Kidney (tissue), 22 donors: ENCODE measurements at places on chromosomes 1 and 21.

DNA sequence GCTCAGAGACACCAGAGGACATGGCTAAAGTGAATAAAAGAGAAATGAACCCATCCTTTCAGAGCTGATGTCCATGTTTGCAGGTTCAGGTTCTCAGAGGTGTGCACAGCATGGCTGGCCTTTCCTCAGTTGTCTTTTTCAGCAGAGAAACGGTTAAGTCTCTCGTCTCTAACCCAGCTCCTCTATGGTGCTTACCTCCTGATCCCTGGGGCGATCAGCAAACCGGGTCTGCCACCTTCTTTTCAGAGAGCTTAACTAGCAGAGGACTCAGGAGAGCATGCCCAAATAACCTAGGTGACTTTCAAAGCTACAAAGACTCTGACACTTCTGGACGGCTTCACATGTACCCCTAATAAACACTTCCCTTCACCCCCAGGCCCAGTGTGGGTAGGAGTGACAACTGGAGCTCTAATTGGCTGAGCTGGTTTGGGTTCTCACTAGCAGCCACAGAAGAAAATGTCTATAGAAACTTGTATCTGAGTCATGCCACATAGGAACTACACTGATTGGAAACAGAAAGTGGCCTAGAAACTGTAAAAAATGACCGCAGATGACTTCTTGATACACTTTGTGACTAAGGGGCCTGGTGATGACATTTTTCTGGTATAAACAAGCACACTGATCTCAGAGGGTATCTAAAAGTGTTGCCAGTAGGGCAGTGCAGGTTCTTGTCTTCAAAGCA is at the start of gene AIM2:
TSS of gene AIM2 (minus strand) at position 329 of the 682 bp plus-strand sequence. CDS start 3,267 bp downstream, outside the sequence.
- no peak within 1 kb of the TSS for H3K27ac ChIP-seq

GRCh38 chr1:211527006-211527405 is 35.0 kb upstream of the RD3 start:
- DNase-seq: no peak
- no peaks in the 10 kb centered on the region for H3K27me3 ChIP-seq
- H3K4me1 ChIP-seq: peaks cover 4% of the 10 kb centered on the region
- H3K36me3 ChIP-seq: no peaks in the 10 kb centered on the region

DNA sequence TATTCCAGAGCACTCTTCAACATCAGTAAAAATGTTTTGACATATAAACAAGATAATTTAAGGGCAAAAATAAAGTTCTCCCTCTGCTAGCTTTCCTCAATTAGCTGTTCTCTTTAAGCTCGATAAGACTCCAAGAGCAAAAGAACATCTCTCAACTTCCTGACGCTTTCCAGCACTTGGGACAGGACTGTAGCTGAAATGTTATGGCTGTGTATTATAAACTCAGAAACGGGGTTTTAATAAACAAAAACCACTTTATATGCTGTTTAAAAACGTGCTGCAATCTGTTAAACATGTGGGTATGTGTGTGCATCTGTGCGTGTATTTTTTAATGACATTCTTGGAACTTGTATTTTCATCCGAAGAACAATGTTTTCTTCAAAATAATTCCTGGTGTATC is 71.5 kb upstream of the RGS2 start:
- H3K4me1 ChIP-seq: no peaks in the 10 kb centered on the region
- H3K27me3 ChIP-seq: no peaks in the 10 kb centered on the region
- no peak for DNase-seq
- H3K36me3 ChIP-seq: no peaks in the 10 kb centered on the region
- no peak overlapping the region for H3K4me3 ChIP-seq

GRCh38 chr1:160797271-160797709 is 1.3 kb downstream of the LY9 start:
- H3K4me3 ChIP-seq: no peak overlapping the region
- H3K36me3 ChIP-seq: no peaks in the 10 kb centered on the region
- H3K4me1 ChIP-seq: no peaks in the 10 kb centered on the region
- H3K27me3 ChIP-seq: no peaks in the 10 kb centered on the region
- DNase-seq: no peak
- H3K27ac ChIP-seq: no peak overlapping the region

- no peaks in the 10 kb centered on the region for H3K27me3 ChIP-seq
- H3K4me1 ChIP-seq: no peaks in the 10 kb centered on the region
- no peak for DNase-seq
- H3K4me3 ChIP-seq: no peak overlapping the region
- H3K36me3 ChIP-seq: no peaks in the 10 kb centered on the region
- no peak overlapping the region for H3K27ac ChIP-seq
Measured at GRCh38 chr1:6904476-6905170, 119.4 kb downstream of the CAMTA1 start.
